ENCODE measurements at places on chromosomes 5 and 9.

DNA sequence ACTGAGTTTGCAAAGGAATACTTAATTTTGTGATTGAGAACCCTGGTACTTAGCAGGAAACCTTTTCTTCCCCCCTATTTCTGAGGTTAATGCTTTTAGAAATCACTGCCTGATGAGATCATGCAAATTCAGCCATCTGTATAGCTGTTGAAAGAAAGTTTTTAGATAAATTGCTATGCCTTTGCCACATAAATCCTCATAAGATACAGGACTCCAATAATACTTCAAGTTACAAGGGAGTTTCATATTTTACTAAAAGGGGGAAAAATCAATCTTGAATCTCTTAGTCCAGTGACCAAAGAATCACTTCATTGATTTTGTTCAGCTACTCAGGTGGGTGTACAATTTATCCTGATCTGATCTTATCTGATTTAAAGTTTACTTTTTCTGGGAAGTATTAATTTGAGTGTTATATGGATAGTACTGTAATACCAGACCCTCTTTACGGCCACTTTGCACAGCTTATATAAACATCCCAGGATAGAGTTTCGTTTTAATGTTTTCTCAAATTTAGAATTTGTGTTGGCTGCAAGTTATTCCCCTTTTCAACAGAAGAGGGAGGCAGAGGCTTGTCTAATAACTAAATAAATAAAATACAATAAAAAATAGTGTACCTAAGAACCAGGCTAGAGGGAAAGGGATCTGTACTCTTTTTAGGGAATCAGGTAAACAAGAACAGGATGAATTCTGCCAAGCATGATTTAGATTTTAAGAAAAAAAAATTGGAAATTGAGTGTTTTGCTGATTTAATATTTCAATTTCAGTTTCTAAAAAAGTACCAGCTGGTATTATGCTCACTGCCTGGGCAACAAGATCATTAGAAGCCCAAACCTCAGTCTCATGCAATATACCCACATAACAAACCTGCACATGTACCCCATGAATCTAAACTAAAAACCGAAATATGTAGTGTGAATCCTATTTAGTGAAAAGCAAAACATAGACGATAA lies 69.1 kb downstream of the PSAT1 start:
- DNase-seq: no peak

DNA sequence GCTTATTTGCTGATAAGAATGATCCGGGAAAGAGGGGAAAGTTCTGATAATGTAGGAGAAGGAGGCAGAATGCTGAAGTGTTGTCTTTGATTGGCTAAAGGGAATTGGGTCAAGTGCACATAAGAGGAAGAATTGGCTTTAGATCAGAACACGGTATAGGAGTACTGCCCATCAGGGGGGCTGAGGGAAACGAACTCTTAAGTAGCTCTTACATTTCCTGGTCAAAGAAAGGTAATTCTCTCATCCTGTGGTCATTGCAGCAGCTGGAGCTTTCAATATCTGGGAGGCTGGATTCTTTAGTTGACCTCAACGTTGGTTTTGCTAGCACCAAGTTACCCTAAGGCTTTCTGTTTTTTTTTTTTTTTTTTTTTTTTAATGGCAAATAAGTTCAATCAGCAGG lies 178.7 kb upstream of the NR3C1 start:
- DNase-seq: no peak

GRCh38 chr9:102035929-102036328 lies 297.5 kb upstream of the GRIN3A start:
- DNase-seq: no peak

DNA sequence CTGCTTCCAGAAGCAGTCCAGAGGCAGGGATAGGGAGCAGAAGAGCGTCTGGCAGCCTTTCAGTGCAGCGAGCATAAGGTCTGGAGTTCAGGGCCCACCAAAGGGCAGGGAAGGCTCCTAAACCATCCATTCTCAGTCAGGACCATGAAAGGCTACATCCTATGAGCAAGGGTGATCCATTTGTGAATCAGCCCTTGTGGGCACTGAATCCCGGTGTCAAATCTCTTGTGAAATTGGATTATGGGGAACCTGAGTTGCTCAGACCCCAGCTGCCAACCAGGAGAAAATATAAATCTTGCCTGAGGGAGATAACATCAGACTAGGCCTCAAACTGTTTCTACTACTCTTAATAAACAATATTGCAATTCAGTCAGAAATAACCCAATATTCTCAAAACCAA lies 204.4 kb downstream of the SYK start:
- no peak for DNase-seq

- DNase-seq: no peak
Observed at GRCh38 chr5:59069438-59070079, 486.7 kb downstream of the RAB3C start.

DNA sequence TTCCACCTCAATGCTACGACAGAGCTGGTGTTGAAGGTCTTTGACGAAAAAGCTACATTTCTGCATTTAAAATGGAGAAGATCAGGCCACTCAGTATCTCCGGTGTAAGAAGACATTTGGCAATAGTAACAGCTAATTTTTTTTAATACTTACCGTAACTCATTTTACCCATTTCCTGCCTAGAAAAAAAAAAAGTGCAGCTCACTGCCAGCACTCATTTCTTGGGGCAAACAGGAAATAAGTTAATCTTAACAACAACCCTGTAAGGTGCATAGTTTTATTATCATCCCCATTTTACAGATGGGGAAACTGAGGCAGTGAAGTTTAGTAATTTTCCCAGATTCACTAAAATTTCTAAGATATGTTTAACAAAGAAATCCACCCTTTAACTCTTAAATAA lies 27.4 kb upstream of the KCNMB1 start:
- DNase-seq: no peak

- DNase-seq: no peak
Observed at GRCh38 chr5:5403741-5404140, 18.7 kb upstream of the ICE1 start.

GRCh38 chr9:132012704-132013357 lies 66.8 kb downstream of the MED27 start:
- no peak for DNase-seq

GRCh38 chr5:3827624-3828023 lies 232.0 kb downstream of the IRX1 start:
- no peak for DNase-seq

- no peak for DNase-seq
Observed at GRCh38 chr5:16883806-16884205, 52.3 kb downstream of the MYO10 start.

GRCh38 chr5:56496581-56497063 lies 263.5 kb upstream of the ANKRD55 start:
- DNase-seq: no peak

GRCh38 chr9:5632540-5632939 lies 3.6 kb downstream of the RIC1 start:
- no peak for DNase-seq

GRCh38 chr5:53253421-53253871 lies 143.9 kb upstream of the MOCS2 start:
- DNase-seq: no peak

GRCh38 chr9:125633116-125633745 lies 73.8 kb downstream of the MAPKAP1 start:
- DNase-seq: no peak

- peak; percentile 84 for DNase-seq
Observed at GRCh38 chr9:37800631-37801286, at the start of gene DCAF10. TSS of gene DCAF10 (plus strand) at chr9:37800797. CDS start at chr9:37800867, 70 bp downstream.

DNA sequence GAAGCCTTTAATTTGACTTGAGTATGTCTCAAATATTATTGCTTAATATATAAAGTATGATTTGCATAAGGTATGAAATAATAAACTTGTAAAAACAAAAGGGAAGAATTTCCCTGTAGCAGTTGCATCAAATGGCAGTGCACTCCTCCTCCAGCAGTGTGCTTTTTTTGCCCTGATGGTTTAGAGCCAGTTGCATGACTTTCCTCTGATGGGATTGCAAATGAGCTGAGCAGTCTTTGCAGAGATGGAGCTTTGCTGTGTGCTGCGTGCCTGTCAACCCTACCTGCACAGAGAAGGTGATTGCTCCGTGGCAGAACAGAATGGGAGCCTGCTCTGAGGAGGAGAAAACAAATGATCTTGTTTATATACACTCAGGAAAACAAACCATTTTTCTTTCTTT lies 22.7 kb upstream of the CATSPER3 start:
- DNase-seq: no peak

DNA sequence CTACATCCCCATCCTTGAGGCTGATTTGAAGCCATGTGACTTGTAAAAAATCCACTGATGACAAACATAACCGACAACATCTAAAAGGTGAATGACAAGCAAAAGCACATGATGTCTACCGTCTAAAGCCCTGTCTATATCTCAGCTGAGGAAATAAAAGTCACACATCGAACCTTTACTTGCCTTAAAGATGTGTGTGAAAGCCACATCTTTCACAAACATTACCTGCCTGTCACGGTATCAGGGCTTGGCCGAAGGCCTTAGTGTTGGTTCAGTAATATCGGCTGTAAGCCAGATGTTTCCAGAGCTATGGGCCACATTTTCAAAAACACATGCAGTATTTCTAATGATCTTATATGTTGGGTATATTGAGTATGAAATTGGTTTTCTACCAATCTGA lies 125.8 kb downstream of the EFNA5 start:
- no peak for DNase-seq

DNA sequence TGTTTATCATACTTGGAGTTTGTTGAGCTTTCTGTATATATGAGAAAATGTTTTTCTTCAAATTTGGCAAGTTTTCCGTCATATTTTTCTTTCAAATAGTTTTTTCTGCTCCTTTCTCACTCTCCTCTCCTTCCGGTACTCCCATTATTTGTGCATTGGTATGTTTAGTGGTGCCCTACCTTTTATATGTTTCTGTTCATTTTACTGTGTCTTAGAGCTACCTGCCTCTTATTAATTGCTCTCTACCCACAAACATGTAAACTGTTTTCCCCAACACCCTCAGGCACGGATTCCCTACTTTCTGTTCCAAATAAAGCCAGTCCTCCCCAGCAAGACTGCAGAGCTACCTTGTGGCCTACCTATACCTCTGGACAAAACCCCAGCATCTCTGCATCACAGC lies 60.6 kb upstream of the S1PR3 start:
- no peak for DNase-seq

GRCh38 chr5:113142186-113142585 lies 165.6 kb downstream of the DCP2 start:
- no peak for DNase-seq

- DNase-seq: no peak
Observed at GRCh38 chr5:132439521-132440089, 51.0 kb downstream of the IRF1 start.

Measured in stimulated activated CD4-positive, alpha-beta T cell treated with anti-CD3 and anti-CD28 coated beads, TNF-alpha, amount 100 ng/mL, for 48 hours (primary cell).